ENCODE measurements at places on chromosomes 12 and 14.

DNA sequence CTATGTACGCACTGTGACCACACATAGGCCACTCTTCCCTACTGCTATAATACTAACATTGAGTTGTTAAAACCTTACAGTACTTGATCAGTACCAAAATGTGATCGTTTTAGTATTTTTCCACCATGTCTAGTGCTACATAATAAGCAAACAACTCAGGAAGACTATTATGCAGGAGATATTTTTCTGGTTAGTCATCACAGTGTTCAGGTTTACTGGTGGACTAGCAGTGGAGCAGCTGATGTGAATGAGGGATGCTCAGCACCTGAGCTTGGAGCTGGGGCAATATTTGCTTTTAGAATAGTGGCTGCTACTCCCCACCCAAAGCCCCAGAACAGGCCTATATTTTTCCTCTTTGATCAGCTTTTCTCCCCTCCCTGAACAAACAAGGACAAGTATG lies 513.1 kb downstream of the KCNH5 start:
- DNase-seq: no peak

GRCh38 chr12:113609692-113610469 lies 138.2 kb upstream of the LHX5 start:
- no peak for DNase-seq

DNA sequence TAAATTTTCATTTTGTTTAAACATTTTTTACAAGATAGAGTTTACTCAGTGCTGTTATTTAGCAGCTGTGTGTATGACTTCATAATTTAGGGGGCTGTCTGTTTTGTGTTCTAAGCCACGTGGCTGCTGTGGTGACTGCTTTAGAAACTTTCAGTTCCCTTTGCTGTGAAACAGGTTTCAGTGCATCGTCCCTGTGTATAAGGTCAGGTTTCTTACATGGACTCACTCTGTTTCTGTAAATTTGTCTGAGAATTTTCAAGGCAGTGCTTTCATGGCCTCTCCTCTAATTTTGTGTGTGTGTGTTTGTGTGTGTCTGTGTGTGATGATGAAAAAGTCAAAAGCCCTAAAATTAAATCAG lies 32.4 kb downstream of the BICD1 start:
- DNase-seq: no peak

- DNase-seq: no peak
Observed at GRCh38 chr12:31517994-31518393, 72.9 kb downstream of the DENND5B start.

- no peak for DNase-seq
Observed at GRCh38 chr14:68951800-68952530, 27.1 kb downstream of the ACTN1 start.

GRCh38 chr12:6337958-6338433 lies 3.9 kb downstream of the TNFRSF1A start:
- DNase-seq: no peak

DNA sequence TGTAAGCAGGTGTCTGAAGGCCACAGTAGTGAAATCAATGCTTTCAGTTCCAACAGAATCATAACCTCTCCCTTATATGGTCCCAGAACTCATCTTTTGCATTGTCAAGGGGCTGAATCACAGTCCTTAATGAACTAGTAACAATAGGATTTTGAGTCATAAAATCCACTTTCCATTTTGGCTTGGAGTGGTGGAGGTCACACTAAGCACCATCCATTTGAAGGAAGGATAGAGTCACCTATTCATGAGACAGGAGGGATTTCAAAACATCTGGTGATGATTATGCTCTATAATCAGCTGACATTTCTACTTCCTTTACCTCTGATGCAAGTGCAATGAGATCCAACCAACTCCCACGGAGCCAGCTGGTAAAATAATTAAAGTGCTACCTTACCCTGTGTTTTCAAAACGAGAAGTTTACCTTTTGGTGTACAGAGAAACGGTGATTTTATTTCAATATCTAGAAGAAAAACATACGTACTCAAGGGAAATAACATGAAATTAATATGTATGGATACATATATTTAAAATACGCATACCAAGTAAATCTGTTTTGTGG lies 59.1 kb downstream of the TMEM132D start:
- DNase-seq: no peak

DNA sequence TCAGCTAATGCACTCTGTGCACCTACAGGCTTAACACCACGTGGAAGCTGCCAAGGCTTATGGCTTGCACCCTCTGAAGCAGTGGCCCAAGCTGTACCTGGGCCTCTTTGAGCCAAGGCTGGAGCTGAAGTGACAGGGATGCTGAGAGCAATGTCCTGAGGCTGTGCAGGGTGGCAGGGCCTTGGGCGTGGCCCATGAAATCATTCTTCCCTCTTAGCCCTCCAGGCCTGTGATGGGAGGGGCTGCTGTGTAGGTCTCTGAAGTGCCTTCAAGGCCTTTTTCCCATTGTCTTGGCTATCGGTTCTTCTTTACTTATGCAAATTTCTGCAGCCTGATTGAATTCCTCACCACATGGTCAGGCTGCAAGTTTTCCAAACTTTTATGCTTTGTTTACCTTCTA lies 47.4 kb upstream of the TMTC1 start:
- no peak for DNase-seq

DNA sequence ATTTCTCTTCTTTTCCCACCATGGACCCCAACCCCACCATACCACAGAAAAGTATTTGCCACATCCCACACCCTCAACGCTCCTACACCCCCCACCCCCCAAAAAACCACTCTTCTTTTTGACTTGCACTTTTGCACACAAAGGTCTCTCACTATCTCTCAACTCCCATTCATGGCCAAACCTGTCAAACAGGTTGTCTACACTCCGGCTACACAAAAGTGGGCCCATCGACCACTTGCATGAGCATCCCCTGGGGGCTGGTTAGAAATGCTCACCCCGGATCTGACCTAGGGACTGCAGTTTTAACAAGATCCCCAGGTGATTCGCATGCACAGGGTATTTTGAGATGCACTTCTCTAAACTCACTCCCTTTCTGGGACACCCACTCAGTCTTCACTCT lies 248.2 kb downstream of the DPF3 start:
- DNase-seq: no peak

- no peak for DNase-seq
Observed at GRCh38 chr14:68675233-68675577, 117.7 kb downstream of the ZFP36L1 start.

DNA sequence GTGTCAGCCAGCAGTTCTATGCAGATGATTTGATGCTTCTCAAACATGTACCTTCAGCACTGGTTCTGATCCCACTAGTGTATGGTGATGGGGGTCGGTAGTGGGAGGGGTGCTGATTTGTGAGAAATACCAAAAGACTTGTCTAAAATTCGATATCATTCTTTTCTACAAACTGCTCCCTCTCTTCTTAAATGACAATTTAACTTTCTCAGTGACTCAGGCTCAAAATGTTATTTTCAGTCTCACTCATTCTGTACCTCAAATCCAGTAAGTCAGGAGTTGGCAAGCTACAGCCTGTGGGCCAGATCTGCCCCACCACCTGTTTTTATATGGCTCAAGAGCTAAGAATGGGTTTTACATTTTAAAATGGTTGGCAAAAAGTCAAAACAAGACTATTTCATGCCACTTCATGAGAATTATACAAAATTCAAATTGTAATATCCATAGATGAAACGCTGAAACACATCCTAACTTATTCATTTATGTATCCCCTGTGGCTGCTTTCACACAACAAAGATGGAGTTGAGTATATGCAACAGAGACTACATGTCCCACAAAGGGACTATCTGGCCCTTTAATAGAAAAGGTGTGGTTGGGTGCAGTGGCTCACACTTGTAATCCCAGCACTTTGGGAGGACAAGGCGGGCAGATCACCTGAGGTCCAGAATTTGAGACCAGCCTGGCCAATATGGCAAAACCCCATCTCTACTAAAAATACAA lies 6.6 kb upstream of the NOP2 start:
- no peak for DNase-seq

DNA sequence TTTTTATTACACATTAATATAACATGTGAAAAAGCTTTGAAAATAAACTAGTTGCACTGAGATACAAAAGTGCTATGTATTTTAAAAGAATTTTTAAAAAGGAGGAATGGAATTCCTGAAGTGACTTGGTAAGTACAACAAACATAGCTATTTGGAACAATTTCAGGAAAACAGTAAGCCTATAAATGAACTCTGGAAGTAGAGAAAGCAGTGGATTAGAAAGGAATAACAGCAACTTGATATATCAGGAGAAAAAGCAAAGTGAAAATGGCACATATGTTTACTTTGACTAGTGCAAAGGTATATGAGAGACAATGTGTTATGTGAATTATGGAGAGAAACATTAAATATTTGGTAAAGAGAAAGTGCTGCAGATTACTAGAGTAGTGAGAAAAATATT lies 811.7 kb downstream of the C12orf50 start:
- no peak for DNase-seq

All from activated naive CD4-positive, alpha-beta T cell (primary cell).